EL (cell line): ENCODE measurements at places on chromosomes 6 and 20.

DNA sequence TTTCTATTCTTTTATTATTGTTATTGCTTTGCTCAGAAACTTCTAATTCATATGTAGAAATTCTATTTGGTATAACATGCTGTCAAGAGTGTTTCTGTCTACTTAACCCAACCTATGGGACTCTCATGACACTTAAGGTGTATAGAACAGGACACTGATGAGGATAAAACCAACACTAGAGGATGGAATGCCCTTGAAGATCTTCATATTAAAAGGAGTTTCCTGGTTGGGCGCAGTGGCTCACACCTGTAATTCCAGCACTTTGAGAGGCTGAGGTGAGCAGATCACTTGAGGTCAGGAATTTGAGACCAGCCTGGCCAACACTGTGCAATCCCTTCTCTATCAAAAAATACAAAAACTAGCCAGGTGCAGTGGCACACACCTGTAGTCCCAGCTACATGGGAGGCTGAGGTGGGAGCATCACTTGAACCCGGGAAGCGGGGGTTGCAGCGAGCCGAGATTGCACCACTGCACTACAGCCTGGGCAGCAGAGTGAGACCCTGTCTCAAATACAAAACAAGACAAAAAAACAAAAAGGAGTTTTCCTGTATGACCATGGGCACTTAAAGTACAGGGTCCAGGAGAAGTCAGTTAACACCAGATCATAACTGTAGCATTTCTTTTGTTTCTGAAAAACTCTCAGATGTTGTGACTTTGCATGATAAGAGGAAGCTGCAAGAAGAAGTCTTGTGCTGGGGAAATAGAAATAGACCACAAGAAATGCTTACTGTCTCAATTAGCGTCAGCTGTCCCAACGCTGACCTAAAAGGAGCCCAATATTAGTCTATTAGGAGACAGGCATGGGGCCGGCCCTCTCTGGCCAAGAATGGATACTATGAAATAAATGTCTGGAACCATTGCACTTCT is 38.9 kb upstream of the CD2AP start:
- DNase-seq: no peak

- no peak for DNase-seq
Measured at GRCh38 chr20:40628877-40629276, 60.2 kb downstream of the MAFB start.

DNA sequence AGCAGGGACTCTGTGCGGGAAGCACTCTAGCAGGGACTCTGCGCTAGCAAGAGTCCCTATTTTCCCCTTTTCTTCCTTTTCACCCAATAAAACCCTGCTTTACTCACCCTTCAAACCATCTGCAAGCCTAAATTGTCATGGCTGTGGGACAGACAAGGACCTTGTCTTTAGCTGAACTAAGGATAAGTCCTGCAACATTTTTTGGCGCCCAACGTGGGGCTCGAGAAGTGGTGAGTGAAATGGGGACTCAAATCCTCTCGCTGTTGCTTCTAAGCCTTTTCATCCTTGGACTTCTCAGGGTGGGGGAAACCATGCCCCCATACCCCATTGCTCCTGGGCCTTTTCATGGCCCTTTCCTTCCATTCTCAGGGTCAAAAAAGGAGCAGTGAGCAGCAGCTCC is 46.4 kb downstream of the IMPG1 start:
- no peak for DNase-seq

GRCh38 chr6:12450467-12450866 is 160.3 kb downstream of the EDN1 start:
- DNase-seq: no peak

- DNase-seq: no peak
Measured at GRCh38 chr20:49668181-49668877, 45.3 kb downstream of the B4GALT5 start.

DNA sequence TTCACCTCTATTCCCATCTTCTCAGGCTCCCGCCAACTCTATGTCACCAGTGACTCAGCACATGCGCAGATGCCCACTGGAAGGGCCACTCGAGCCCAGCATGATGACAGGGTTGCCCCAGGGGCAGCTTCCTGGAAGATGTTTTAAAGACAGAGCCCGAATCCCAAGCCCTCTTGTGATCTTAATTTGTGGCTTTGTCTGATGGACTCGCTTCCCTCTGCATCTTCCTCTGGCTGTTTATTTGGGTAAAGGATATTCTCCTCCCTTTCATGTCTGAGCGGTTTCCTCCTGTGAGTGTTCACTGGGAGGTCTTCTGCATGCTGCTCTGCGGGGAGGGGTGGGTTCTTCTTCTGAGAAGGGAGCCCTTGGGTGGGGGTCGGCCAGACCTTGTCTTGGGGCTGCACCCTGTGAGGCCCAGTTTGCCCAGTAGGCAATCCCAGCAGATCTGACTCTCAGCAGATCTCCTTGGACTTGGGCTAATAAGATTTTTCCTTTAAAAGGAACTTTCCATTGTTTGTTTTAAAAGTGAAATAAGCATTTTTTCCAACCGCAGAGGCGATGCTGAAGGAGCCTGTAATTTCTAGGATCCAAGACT is 401.0 kb downstream of the CDC5L start:
- no peak for DNase-seq

DNA sequence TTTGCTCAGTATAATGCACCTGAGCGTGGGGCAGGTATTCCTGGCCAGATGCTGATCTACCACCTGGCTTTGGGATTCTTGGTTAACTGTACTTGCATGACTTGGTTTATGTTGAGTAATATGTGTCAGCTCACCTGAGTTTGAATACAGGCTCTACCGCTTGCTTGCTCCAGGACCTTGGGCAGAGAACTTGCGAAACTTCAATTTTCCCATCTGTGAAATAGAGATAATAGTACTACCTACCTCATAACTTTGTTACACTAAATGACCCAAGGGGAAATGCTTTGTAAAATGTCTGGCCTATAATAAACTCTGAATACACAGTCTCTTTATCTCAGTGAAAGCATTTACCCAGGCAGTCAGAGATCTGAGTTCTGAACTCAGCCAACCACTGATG is 51.8 kb downstream of the SCAND1 start:
- DNase-seq: no peak
